ENCODE measurements at places on chromosomes 16 and 17.
A peak's percentile ranks its signal among the peaks of the same experiment; 100 is the strongest.

DNA sequence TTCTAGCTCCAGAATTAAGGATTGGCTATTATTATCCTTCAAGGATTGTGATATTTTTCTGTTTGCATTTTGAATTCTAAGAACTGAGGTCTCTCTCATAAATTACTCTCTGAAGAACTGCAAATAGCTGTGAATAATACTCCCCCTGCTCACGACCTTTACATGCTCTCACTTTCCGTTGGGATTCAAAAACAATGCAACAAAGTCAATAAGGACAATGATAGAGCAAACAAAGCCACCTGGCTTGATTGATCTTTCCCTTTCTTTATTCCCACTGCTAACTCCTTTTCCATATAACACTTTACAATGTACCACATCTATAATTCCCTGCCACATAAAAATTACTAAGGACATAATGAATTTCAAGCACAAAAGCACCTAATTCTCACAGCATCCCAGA lies 523.0 kb upstream of the CA10 start:
- DNase-seq: no peak

DNA sequence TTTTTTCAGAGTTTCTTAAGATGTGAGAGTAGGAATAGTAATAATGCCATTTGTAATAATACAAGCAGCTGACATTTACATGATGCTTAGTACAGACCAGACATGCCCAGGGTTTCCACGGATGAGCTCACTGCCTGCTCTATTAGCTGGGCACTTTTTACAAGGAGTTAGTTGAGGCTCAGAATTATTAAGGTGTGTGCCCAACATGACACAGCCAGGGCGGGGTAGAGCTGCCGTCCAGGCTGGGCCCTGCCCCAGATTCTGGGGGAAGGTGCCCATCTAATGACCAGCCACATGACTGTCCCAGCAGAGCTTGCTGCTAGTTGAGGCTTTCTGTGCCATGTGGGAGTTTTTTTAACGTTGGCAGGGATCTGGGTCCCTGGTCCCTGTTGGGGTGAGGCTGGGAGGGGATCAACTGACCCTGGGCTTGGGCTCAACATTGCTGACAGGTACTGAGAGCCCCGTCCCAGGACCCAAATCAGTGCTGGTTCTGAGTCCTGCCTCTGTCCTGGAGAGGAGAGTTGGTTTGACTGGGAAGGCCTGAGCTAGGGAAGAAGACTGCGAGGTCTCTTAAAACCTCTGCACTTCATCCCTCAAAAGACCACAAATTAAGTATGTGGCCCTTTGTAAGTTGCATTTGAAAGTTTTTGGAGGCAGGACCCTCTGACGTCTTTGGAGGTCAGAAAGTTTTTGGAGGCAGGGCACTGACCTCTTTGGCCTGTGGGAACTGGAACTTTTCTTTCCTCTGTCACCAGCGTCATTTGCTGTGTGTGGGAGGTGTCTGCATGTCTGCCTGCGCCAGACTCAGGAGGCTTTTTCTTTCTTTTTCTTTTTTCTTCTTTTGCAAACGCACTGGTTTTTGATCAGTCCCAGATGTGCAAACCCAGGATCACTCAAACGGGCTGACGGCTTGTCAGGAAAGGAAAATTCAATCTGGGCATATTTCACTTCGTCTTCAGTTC lies 2.2 kb downstream of the CRISPLD2 start:
- no peak for DNase-seq

DNA sequence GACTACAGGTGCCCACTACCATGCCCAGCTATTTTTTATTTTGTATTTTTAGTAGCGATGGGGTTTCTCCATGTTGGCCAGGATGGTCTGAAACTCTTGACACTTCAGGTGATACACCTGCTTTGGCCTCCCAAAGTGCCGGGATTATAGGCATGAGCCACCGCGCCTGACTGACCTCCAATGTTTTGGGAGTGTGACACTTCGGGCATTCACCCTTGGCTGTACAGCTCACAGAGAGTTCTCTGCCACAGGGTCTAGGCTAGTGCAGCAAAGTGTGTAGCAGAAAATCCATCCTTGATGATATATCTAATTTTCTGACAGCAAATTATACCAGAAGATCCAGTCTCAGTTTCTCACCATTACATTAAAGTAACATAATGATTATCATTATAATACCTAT lies 14.1 kb downstream of the FAM20A start:
- no peak for DNase-seq

- no peak for DNase-seq
Measured at GRCh38 chr17:17580662-17581470, 10.6 kb downstream of the PEMT start.

DNA sequence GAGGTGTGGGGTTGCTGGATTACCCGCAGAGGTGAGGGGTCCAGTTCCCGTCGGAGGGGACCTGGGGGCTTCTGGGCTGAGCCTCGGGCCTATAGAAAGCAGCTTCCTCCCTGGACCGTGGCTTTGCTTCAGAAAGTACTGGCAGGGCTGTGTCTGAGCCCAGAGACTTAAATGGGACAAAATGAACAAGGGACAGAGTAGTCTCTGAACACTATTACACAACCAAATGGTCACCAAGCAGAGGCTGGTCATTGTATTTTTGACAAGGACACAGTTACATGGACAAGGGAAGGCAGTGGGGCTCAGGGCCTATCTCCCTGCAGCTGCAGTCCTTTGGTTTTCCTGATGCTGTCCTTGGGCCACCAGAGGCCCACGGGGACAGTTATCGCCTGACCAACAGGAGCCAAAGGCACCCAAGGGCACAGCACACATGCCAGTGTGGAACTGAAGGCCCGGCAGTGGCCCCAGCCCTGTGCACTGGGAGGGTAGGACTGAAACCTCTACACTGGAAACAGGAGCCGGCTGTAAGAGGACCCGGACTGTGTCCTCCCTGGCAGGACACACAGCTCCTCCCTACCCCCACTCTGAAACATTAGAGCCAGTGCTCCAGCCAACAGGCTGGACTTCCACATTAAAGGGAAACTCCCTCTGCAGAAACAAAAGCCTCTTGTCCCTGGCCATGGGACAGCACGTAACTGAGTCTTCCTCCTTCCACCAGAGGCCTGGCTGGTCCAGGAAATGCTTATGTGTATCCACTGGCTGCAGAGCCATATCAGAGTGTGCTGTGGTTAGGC lies 26.0 kb upstream of the ERN1 start:
- no peak for DNase-seq

DNA sequence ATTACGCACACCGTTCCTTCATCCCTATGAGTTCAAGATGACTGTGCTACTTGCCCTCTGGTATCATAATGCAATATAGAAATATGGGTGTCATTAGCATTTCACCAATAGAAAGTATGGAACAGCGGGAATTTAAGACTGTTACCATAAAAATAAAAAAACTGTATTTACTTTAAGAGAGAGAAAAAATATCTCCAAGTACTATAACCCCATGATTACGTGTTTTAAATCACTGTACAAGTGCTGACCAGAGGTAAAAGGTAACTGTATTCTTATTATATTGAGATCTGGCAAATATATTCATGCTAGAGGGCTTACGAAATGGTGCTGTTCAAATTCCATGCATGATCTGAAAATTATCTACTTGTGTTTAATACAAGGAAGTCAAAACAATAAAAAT lies 5.2 kb downstream of the SDR42E1 start:
- DNase-seq: no peak

GRCh38 chr16:21501869-21502667 lies 97.3 kb upstream of the METTL9 start:
- DNase-seq: no peak

- DNase-seq: peak; percentile 62
Measured at GRCh38 chr16:13873835-13874438, 46.0 kb upstream of the ERCC4 start.

DNA sequence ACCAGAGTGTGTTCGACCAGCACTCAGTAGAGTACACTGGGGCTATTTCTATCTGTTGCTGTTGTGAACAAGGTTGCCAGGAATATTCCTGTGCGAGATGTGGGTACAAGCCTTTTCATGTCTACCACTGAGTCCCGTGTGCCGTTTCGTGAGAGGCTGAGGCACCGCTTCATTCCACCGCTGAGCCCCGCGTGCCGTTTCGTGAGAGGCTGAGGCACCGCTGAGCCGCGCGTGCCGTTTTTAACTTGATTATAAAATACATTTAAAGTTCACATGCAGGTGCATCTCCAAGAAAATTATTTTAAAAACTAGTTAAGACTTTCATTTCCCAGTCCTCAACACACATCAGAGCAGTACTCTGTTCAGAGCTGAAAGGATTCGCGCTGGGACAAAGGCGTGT lies 78.7 kb upstream of the ZNF750 start:
- DNase-seq: no peak

- DNase-seq: no peak
Measured at GRCh38 chr16:1993731-1994131, 4.0 kb downstream of the SYNGR3 start.

GRCh38 chr17:80101946-80102663 lies 724 bp downstream of the GAA start:
- DNase-seq: no peak

DNA sequence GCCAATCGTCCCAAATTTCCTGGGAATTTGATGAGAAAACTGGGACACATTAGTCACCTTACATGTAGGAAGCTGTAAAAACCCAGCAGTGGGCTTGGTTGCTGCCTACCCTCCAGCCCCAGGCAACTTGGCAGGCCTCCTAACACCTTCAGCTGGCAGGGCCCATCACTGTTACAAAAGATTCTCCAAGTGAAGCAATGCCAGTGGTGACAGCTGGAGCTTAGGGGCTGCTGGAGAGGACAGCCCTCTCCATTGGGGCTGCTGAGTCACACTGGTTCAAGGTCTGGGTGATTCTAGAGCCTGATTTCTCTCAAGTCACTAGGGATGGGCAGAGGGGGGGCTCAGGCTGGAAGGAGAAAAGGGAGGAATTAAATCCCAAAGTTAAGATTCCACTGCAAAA lies 180.6 kb downstream of the COPRS start:
- DNase-seq: no peak

GRCh38 chr16:29784157-29784556 lies 6.1 kb downstream of the ZG16 start:
- DNase-seq: no peak

DNA sequence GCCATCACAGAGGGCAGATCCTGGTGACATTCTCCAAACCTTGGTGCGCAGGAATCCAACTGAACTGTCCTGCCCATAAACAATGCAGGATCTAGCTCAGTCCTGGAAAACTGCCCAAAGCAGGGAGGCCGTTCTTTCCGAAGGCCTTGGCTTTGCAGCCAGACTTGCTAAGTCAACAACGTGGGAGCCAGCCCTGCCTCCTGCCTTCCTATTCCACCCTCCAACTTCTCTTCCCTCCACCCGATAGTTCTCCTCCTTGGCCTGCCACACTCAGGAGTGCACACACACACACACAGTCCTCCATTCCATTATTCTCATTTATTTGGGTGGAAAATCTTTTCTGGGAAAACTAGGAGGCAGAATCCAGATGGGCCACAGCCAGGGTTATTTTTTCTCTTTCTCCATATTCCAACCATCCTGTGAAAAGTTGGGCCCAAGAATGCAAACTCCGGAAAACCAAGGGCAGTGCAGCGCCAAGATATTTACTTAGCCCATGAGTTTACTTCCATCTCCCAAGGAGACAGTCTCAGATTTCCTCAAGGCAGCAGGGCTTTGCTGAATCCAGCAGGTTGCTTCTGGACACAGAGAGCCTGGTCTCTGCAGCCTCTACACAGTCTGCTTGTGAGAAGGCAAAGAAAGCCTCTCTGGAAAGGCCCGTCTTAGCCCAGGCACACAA lies 15.8 kb downstream of the COPRS start:
- DNase-seq: no peak

GRCh38 chr17:48604770-48605329 lies at the start of gene HOXB6:
Gene HOXB6 (minus strand): TSS chr17:48604986. CDS start chr17:48598150, 6,836 bp downstream.
- DNase-seq: no peak

DNA sequence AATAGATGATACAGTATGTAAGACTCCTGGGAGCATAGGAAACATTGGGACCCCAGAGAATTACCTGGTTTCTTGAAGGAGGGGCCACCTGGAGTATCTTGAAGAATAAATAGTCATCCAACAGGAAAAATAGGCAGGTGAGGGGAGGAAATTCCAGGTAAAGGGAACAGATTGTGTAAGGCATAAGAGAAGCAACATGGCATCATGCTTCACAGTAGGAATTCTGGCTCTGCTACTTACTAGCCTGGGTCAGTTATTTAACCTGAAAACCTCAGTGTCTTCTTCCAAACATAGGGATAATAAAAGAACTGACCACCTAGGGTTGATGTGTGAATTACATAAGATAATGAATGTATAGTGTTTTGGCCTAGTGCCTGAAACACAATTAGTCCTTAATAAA lies 122.1 kb downstream of the CA10 start:
- DNase-seq: no peak

DNA sequence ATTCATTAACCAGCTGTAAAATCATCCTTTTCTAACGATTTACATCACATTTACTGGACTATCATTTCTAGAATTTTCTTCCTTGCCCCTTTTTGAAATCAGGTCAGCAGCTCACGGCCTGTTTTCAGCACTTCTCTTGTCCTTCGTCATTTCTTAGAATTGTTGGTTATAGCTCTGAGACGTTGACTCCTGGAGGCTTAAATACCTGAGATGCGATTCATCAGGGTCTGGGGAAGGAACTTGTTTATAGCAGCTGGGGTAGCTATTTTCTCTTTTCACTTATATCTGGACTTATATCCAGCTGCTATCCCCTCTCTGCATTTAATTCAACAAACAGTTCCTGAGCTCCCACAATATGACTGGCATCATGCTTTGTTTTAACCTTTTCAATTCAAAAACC lies 338.7 kb upstream of the TNRC6C start:
- no peak for DNase-seq

- DNase-seq: no peak
Measured at GRCh38 chr17:75517297-75517865, 1.1 kb downstream of the TSEN54 start.

- no peak for DNase-seq
Measured at GRCh38 chr17:27577121-27577761, 53.7 kb upstream of the LGALS9 start.

DNA sequence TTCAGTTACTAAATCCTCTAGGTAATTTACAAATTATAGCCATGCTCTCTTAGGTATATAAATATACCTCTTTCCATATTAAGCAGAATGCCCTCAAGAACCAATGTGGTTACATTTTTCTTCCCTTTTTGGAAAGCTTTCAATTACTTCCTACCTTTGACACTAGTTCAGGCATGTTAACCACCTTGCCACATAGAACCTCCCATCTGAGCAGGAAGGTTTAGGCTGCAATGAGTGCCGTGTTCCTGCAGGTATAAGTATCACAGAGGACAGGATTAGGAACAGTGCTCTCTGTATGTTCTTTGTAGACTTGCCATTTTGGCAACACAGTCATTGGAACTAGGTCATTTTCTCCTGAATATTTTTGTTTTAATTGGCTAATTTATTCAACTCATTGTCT lies 20.1 kb downstream of the KRT25 start:
- DNase-seq: no peak

- DNase-seq: no peak
Measured at GRCh38 chr16:5615868-5616642, 518.5 kb upstream of the EEF2KMT start.

DNA sequence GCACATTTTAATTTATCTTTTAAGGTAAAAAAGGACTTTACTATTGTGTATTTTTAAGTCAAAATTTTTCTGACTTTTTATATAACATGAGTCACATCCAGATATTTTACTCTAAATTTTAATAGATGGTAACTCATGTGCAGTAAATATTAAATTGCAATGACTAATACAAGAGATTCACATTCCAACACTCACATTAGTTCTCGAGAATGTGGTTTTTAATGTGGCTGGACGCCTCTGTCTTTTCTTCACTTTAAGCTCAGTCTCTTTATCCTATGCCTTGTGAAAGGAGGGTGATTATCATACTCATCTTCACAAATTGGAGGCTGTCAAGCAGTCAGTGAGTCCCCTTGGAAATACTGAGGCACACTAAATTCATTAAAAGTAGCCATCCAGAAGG lies 315.6 kb downstream of the HS3ST3B1 start:
- no peak for DNase-seq
